ENCODE measurements at places on chromosomes 4 and X.

- DNase-seq: no peak
Observed at GRCh38 chr4:31085689-31086088, 365.5 kb downstream of the PCDH7 start.

- DNase-seq: no peak
Observed at GRCh38 chr4:77880784-77881183, 18.2 kb downstream of the MRPL1 start.

- no peak for DNase-seq
Observed at GRCh38 chr4:57877047-57877458, 766.9 kb upstream of the IGFBP7 start.

DNA sequence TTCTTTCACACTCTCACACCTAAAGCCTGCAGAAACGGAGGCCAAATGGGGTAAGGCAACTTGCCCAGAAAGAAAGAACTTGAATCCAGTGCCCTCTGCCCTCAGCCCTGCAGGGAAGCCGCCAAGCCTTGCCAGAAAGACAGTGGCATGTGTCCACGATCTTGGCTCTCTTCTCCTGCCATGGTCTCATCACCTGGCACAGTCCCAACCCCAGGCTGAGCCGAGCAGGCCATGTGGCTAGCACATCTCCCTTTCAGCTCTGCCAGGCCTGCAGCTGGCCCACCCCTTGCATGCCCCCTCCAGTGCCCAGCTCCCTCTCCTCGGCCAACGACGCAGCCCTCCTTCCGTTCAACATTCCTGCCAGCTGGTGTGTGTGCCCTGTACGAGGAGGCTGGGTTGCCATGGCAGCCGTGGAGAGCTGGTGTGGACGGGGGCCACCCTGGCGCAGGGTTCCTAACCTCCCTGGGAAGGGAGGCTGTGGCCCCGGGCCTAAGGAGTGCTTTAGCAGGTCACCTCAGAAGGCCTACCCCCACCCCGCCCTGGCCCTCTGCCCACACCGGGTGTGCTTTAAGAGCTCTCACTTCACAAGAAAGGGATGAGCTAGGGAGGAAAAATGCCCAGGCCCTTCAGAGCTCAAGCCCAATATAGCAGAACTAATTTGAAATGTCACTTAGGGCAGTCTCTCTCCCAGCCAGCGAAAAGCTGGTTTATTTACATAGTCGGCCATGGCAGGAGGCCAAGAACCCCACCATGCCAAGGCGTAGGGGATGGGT is 73.0 kb upstream of the PJA1 start:
- no peak for DNase-seq

DNA sequence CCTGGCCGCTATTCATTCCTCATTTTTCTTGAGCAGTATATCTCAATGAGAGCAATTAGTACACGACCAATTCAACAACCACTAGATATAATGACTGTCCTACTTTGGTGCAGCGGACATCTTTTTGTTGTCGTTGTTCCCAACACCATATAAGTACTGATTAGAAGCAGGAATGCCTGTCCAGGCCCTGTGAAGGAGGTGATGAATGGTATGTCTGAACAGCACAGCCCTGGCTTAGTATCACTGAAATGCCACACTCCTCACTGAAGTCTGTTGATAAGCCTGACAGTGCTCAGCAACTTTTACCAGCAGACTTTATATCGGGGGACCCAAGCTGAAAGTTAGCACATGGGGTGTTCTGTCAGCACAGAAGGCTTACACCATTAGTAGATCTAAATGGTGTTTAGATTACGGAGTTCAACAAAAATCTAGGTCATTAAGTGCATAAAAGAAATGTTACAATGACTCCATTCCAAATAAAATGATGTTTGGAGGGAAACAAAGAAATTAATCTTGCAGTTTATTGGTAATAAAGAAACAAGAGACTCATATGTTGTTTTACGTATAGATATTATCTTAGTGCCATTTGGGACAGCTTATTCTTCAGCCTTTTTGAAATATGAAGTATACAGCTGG is 228.3 kb upstream of the TTC29 start:
- DNase-seq: no peak

DNA sequence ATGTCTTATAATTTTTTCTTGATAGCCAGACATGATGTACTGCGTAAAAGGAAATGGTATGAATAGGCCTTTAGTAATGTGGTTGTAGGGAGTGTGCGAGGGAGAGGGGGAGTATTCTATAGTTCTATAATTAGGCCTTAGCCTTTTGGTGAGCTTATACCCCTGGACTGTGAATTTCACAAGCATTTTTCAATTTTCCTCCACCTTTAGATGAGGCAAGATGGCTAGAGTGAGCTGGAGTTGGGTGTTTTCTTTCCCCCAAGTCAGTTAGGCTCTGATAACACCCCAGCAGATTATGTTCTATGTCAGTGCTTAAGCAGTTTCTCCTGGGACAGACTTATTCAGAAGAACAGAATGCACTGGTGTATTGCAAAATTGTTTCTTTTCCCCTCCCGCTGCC is 210.2 kb upstream of the NPY2R start:
- no peak for DNase-seq

DNA sequence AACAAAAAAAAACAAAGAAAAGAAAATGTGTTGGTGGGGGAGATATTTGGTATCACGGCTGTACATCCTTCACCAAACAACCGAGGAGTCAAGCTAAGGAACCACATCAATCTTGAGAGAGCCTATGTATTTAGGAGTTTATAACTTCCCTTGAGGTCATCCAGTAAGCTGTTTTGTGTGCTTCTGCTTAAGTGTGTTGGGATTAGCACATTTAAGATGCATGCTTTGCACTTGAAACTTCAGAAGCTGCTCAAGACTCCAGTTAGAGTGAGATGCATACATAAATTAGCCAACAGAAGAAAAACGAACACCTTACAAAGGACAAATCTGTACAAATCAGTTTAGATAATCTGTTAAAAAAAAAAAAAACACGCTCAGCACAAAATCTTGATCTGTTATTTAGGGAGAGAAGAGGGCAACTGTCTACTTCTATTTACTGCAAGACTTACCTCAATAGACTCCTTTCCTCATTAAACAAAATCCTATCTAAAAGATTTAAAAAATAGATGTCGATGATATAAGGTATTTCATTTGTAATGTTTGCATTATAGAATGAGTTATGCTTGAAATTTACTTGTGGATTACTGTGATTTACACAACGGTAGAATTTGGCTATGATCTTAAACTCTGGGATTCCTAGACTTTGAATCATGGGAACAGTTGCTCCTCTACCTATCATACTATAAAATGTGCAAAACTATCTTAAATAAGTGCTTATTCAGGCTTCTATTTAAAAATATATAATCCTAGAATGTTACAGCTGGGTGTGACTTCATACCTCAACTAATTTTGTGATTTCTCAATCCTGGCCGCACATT is 53.8 kb upstream of the NAP1L5 start:
- no peak for DNase-seq

- no peak for DNase-seq
Observed at GRCh38 chrX:134161162-134161561, 75.8 kb upstream of the CCDC160 start.

DNA sequence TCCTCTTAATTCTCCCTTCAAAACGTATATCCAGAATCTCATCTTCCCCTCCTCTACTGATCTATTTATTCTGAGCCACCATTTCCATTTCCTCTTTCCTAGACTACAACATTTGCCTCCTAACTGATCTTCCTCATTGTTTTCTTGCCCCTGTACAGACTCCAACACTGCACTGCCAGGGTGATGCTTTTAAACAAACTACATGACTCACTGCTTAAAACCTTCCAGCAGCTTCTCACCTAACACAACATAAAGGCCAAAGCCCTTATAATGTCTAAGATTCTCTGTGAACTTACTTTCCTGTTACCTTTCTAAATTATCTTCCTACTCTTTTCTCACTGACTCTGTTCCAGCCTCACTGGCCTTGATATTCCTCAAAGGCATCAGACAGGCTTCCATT is 161.0 kb upstream of the HS3ST1 start:
- DNase-seq: no peak

DNA sequence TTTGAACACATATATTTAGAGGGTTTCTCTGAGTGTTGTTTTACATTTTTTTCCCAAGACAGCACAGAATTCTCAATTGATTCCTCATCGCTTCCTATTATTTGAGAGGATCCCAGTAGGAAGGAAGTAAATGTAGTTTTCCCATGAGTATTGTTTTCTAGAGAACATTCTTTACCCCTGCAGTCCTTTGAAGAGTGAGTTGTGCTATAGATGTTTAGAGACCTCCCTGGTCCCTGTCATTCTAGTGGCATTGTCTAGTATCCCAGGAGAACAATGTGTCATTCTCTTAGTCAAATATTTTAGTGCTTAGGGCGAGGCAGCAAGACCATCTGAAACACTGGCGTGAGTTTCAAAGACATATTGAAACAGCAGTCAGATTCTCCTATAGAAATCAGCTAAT is 32.5 kb downstream of the SORBS2 start:
- DNase-seq: no peak

DNA sequence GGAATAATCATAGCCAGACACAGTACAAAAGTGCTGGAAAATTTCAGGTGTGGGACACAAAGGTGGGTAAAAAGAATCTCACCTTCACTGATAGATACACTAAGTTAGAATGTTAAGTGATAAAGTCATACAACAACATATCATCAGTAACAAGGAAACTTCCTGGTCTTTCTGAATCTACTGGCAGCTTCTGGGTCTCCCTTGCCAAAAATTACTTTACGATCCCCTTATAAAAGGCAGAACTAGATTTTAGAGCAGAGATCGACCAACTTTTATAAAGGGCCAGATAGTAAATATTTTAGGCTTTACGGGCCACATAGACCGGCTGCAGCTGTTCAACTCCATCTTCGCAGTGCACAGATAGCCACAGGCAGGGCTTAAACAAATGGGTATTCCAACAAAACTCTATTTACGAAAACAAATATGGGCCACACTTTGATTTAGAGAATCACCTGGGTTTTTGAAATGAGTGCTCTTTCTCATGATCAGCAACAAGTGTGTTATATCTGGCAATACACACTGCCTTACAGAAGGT is 159.9 kb downstream of the AASDH start:
- no peak for DNase-seq

DNA sequence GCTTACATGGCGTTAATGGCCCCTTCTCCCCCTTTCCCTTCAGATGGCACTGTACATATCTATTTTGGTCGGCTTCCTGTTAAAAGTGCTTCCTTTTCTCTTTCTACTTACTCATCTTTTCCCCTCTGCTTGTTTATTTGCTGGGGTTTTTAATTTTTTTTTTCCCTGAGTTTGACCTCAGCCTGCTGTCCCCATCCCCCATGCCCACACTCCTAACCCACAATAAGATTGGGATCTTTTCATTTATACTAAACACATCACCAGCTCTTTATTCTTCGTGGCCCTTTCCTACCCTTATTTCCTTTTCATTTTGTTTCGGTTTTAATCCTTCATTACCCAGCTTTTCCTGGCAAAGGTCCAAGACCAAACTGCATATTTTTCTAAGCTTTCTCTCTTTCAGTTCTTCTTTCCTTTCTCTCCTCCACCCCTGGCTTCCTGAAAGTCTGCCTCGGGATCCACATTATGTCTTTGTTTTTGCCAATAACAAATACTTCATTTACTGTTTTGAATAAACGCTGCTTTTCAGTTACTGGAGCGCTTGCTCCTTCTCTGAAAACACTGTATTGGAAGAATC is 152.0 kb upstream of the USP9X start:
- DNase-seq: no peak

GRCh38 chr4:142405021-142405694 is 440.9 kb downstream of the INPP4B start:
- DNase-seq: no peak

- no peak for DNase-seq
Observed at GRCh38 chrX:119625843-119626242, 19.6 kb upstream of the NKRF start.

DNA sequence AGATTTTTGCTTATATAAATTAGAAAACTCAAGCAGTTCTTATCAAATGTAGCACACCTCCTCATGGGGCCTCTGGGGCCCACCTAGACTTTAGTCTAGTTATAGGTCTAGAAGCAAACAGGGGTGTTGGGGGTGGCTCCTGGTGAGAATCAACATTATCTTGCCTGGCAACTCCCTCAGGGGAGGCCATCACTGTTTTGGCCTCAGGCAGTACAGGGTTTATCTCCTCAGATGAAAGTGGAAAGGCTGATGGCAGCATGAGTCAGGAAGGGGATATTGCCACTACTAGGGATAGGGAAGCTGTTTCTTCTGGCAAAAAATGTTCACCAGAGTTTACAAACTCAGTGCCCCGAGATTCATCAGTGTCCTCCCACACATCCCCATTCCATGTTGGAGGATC is 232.4 kb upstream of the BMP3 start:
- no peak for DNase-seq

DNA sequence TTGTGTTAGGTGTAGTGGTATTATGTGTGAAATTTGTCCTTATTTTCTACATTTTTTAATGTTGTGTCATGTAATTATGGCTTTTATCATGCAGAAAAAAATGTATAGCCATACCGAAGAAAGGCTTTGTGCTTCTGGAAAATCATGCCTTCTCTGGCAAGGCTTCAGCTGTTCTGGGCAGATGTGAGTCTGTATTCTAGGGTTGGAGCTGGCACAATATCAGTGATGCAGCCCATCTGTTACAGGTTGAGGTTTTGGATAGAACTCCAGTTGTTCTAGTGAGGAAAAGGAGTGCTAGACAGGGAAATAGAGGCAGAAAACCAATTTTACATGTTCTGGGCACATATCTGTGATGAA is 44.8 kb upstream of the PRSS12 start:
- DNase-seq: no peak

DNA sequence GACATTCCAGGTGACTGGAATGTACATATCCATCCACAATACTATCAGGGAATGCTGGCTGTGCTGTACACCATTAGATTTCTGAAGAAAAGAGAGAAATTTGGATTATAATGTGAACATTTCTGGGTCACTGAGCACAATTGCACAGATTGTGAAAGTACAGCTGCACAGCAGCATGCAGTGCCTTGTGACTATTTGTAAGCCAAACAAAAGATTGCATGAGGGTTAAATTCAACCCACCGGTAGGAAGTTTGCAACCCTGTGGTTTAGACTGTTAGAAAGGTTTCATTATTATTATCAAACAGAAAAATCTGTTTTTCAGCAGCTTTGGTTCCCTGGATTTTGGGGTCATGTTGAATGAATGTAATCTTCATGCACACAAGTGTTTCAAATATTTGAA is 24.5 kb downstream of the DDIT4L start:
- no peak for DNase-seq

GRCh38 chr4:144223149-144223548 is 82.6 kb upstream of the GYPA start:
- no peak for DNase-seq

DNA sequence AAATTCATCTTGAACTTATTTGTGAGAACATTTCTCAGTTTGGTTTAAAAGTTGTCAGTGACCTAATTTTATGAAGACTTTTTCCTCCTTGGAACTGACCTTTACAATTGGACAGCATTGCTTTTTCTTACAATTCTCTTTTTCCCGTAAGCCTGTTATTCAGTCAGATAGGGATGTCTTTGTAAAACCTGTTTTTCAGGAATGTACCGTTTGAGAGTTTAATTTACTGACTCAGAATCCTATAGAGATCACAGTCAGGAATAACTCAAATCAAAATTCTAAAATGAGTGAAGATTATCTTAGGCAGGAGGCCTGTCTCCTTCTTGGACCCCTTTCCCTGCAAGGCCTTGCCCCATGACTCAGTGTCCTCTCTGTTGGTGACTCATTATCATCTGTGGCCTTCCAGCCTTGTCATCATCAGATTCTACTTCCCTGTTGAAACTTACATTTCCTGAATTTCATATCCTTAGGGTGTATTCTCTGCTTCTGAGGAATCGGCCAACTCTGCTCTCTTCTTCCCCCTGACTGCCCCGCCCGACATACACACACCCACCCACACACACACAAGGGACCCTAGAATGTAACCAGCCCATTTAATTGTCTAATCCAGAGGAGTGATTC is 99.8 kb downstream of the ARHGAP10 start:
- DNase-seq: no peak

Data from stimulated activated CD8-positive, alpha-beta memory T cell treated with anti-CD3 and anti-CD28 coated beads, Interleukin-12 subunit alpha, Interleukin-12 subunit beta, amount 100 ng/mL, for 1 hour (primary cell).